ENCODE measurements at places on chromosomes 11 and 22. TPM values are rescaled to one million over a fixed set of nuclear protein-coding genes. Genes with fewer than 3 reads are reported as not detected.

GRCh38 chr11:8217926-8218325 is 45.8 kb downstream of the LMO1 start:
- DNase-seq = no peak

- DNase-seq = peak; percentile 40
Observed at GRCh38 chr22:49825436-49825835, 2.2 kb downstream of the BRD1 start.

DNA sequence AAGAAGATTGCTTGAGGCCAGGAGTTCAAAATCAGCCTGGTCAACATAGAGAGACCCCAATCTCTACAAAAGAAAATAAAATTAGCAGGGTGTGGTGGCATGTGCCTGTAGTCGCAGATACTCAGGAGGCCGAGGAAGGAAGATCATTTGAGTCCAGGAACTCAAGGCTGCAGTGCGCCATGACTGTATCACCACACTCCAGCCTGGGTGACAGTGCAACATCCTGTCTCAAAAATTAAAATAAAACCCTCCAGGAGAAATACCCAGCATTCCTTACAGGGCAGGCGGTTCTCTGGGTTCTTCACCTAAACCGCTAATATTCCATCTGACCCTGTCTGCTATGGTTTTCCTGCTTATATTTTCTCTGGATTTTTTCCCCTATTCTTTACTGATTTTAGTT is 13.5 kb downstream of the TCF20 start:
- DNase-seq = no peak

Gene TYMP
- 68.8 TPM for total RNA-seq

Gene TTC36
- total RNA-seq = 1.4 TPM

DNA sequence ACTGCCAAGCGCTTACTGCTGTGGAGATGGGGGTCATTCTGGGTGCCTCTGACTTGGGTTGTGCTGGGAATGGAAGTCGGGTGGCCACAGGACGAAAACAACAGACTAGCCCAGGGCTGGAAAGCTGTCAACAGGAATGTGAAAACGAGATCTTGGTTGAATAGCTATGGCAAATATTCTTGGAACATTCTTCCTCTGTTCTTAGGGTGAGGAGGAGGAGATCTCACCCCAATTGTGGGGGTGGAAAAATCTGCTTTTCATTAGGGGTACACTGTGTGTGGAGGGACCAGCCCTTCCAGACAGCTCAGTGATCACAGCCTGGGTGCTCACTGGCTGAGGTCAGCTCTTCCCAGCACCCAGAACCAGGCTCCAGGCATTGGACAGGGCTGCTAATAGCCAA is 52.0 kb upstream of the PRSS23 start:
- peak; percentile 23 for DNase-seq
